Peyer's patch (tissue), 4 donors: ENCODE measurements at places on chromosomes 2 and 18. TPM values are rescaled to one million over a fixed set of nuclear protein-coding genes. Genes with fewer than 3 reads are reported as not detected.

DNA sequence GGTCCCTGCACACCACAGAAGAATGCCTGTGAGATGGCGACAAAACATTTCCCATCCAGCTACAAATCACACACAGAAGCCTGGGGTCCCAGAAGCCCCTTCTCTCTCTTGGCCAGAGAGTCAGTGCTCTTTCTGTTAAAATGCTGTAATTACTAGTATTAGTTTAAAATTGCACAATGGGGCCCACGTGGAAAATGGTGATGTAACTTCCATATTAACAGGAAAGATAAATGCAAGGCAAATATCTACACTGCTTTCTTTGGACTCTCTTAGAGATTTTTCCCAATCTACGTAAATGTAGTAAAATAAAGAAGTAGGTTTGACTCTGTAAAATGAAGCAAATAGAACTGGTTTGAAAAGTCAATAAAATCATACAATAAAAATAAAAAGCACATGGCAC lies 113.9 kb upstream of the TFCP2L1 start:
- no peak for DNase-seq
- H3K27me3 ChIP-seq = no peaks in the 10 kb centered on the region
- no peaks in the 10 kb centered on the region for H3K4me1 ChIP-seq
- no peaks in the 10 kb centered on the region for H3K36me3 ChIP-seq

- H3K36me3 ChIP-seq = no peaks in the 10 kb centered on the region
- H3K4me1 ChIP-seq = no peaks in the 10 kb centered on the region
These were observed 70.2 kb upstream of the GALNT3 start for GRCh38 chr2:165864296-165864695.

The SLC19A3 gene
- 17.3 TPM for total RNA-seq

- peak; percentile 24 for DNase-seq
- H3K27me3 ChIP-seq = no peaks in the 10 kb centered on the region
- no peaks in the 10 kb centered on the region for H3K36me3 ChIP-seq
- H3K4me3 ChIP-seq = no peak overlapping the region
- H3K27ac ChIP-seq = no peak overlapping the region
These were observed 30.1 kb downstream of the MROH2A start for GRCh38 chr2:233807966-233808935.

- no peak overlapping the region for H3K27ac ChIP-seq
- H3K4me3 ChIP-seq = no peak overlapping the region
- DNase-seq = no peak
- H3K27me3 ChIP-seq = no peaks in the 10 kb centered on the region
These were observed 762.3 kb downstream of the BCL11A start for GRCh38 chr2:59791004-59791618.
